ENCODE measurements at places on chromosomes 4 and X.

- DNase-seq, result no peak
Observed at GRCh38 chr4:73099143-73099542, 29.6 kb upstream of the COX18 start.

DNA sequence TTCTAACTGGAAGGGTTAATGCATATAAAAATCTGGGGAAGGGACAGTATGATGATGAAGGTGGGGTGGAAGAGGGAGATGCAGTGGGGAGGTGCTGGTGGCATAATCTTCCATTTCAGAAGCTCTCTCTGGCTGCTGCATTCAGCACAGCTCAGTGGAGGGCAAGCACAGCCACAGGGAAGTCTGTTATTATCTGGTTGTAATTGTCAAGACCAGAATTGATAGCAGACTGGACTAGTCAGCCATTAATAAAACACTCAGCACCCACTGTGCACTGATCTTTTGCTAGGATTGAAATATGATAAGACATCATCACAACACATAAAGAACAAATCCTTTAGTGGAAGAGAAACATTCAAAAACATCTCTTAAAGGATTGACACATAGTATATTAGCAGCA is 414.2 kb upstream of the LCORL start:
- DNase-seq, result no peak

DNA sequence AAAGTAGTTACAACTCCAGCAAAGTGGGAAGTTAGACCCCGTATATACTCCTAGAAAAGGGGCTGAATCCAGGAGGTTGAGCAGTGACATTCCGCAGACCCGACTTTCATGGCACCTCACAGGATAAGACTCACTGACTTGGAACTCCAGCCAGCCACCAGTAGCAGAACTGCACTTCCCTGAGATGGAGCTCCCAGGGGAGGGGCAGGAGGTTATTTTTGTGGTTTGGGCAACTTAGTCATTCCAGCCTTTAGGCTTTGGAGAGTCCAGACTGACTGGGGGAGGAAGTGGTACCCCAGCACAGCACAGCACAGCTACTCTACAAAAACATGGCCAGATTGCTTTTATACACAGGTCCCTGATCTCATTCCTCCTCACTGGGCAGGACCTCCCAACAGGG is 319.1 kb downstream of the PCDH19 start:
- DNase-seq, result no peak

DNA sequence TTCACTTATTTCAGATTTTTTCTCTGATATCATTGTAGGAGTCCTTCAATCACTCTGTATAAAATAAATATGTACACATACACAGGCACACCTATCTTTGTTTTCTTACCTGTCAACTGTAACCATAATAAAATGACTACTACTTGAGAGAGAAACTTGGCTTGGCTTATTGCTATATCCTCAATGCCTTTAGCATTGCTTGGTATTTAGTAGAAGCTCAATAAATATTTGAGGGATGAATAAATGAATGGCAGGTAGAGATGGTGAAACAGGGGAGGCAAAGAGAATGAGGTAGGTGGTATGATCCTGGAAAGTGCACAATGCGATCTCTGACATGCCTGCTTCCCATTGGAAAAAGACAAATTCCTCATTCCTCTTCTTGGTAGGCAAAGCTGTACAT is 21.8 kb upstream of the CXCL6 start:
- DNase-seq, result no peak

DNA sequence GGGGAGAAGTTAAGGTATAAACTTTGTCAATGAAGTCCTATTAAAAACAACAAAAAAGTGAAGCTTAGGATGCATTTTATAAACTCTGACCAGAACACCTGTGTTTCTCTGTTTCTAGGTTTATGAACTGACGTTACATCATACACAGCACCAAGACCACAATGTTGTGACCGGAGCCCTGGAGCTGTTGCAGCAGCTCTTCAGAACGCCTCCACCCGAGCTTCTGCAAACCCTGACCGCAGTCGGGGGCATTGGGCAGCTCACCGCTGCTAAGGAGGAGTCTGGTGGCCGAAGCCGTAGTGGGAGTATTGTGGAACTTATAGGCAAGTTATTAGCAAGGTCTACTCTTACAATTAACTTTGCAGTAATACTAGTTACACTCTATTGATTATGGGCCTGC is 46.6 kb downstream of the HTT start:
- DNase-seq, result no peak

- no peak for DNase-seq
Observed at GRCh38 chr4:11505221-11505971, 76.7 kb upstream of the HS3ST1 start.

- no peak for DNase-seq
Observed at GRCh38 chrX:12327836-12328235, 189.6 kb downstream of the FRMPD4 start.

- no peak for DNase-seq
Observed at GRCh38 chr4:150971901-150972300, 43.2 kb downstream of the LRBA start.

DNA sequence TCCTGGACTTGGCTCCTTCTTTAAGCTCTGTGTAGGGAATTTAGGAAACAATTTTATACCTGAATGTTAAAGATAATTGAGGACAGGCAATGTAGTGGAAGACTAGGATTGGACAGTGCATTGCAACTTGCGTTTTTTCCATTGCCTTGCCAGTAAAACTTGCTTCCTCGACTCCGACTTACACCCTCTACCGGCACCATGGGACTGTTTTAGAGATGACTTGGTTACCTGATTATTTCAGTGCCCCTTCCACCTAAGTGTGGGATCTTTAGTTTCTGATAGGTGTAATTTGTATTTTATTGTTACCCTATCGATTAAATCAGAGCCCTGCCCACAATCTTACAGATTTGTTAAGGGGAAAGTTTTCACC is 1.2 kb downstream of the PRPS1 start:
- no peak for DNase-seq

DNA sequence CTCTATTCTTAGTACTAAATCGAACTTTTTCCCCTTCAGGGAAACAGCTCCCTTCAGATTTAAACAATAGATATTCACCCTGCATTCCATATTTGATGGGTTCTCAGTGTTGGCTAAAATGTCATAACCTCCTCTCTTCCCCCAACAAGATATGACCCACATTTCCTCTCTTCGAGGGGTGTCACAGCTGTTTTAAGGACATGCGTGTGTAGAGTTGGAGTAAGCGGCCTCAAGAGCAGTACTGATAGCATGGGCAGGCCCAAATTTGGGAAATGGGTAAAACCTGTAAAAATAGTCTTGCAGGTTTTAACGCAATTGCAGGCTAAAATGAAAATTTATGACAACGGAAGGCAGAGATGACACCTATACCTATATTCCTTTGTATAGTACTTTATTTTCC is 28.7 kb downstream of the SAT1 start:
- no peak for DNase-seq

- no peak for DNase-seq
Observed at GRCh38 chr4:69092190-69092589, 4.1 kb upstream of the UGT2B7 start.

DNA sequence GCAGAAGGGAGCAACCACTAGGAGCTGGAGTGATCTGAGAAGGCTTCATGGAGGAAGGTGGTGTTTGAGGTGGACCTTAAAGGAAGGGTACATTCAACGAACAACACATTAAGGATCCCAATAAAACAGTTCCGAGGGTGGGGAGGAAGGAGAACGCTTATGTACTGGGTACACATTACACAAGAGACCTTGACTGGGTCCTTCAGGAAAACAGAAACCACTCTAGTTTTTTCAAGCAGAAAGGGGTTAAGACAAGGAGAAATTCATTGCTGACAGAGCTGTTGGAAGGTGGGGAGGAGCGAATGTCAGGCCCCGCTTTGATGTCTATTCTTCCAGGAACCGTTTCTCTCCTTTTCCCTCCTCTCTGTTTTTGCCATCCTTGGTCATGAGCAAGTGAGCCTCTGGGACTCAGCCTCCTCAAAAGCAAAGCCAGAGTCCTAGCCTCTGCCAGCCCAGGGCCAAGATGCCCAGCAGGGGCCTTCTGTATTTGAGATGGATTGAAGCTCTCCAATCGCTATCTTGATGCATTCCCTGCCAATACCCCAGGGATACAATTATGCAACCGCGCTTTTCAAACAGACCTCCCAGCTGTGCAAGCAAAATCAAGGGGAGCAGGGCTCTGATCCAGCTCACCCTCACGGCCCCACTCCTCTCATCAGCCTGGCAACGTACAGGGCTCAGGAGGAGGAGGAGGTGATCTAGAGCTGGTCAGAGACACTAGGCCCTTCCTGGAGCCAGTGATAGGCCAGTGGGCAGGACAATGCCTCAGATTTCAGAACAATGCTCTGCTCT is 48.4 kb downstream of the ZBTB49 start:
- no peak for DNase-seq

DNA sequence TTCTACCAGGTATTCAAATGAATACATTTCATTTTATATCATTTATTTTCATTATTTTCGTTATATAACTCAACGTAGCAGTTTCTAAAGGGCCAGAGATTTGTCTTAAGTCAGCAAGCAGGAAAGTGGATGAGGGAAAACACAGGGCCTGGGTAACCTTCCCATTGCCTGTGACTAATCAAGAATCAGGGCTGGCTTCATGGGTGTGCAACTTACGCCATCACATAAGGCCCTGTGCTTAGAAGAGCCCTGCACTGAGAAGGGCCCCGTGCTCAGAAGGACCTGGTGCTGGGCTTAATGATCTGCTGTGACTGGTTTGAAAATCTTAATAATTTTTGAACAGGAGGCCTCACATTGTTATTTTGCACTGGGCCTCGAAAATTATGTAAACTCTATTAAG is 65.4 kb upstream of the FAM9C start:
- no peak for DNase-seq

GRCh38 chr4:7132249-7132648 is 60.1 kb upstream of the SORCS2 start:
- DNase-seq, result no peak

DNA sequence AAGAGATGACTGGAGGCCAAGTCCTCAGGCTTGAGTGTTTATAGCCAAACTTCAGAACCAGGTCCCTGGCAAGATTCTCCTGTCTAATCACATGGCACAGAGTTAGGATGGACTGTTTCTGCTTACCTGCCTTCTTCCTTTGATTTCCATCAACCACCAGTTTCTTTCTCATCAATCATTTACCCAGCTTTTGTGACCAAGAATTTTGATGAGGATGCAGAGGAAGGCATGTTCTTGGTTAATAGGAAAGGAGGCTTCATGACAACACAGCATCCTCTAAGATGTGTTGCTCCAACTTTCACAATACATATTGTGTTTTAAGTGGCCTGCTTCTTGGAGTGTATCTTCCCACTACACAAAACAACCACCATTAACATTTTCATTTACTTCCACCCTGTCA is 65.3 kb downstream of the NFKB1 start:
- DNase-seq, result no peak

DNA sequence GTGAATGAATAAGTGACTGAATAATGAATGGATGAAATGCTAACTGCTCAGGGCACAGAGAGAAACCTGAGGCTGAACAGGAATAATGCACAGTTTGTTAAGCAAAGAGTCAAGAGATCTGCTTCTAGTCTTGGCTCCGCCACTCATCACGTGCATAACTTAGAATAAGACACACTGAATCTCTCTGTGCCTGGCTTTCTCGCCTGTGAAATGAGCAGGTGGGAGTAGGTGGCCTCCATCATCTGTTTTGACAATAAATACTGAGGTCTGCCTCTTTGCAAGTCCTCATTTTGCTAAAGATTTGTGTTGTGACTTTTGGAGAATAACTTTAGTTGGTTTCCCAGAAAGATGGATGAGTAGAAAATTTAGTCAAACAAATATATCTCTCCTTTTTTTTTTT is 318.0 kb downstream of the FBXW7 start:
- no peak for DNase-seq

- no peak for DNase-seq
Observed at GRCh38 chr4:89720981-89721380, 116.0 kb downstream of the SNCA start.

GRCh38 chr4:6198768-6199421 is 1.5 kb downstream of the JAKMIP1 start:
- no peak for DNase-seq

GRCh38 chr4:2871466-2871865 is 27.8 kb downstream of the ADD1 start:
- no peak for DNase-seq

DNA sequence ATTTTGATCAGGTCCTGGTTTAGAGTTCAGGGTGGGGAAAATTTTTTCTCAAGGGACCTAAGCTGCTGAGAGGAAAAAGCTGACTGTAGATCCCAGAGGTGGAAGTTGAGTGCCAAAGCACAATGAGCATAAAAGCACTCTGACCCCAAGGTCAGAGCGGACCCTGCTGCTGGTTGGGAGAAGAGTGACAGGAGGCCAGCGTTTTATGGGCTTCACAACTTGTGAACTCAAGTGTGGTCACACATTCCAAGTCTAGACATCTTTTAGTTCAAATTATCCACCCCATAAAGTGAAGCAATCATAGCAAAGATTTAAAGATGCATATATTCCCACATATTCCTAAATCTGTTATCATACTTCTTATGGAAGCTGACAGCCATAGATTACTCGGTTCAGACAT is 220.3 kb downstream of the CHIC2 start:
- DNase-seq, result no peak

DNA sequence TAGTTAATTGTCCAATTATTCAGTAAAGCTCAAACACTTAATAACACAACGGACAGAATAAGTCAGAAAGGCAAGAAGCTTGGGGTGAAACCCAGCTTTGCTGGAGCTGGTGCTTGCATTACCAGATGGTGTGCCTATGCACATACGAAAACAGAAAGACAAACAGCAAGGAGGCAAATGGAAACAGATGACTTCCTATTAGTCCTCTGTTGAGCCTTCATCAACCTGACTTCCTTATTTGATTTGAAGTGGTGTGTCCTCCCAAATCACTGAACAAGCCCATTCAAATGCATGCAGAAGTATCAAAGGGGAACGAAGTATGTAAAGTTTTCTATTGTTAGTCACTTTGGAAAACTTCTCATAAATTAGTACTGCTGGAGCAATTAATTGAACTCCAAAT is 166.2 kb downstream of the ATP10D start:
- no peak for DNase-seq

GRCh38 chr4:100889401-100889800 is 371.6 kb upstream of the EMCN start:
- DNase-seq, result no peak

- DNase-seq, result no peak
Observed at GRCh38 chrX:16465081-16465876, 184.7 kb upstream of the S100G start.

- no peak for DNase-seq
Observed at GRCh38 chrX:149829751-149830191, 48.0 kb downstream of the MAGEA9 start.

- no peak for DNase-seq
Observed at GRCh38 chr4:132275583-132276121, 873.4 kb upstream of the PCDH10 start.

Measured in stimulated activated CD8-positive, alpha-beta memory T cell treated with anti-CD3 and anti-CD28 coated beads, Interleukin-15, amount 100 ng/mL, for 1 hour (primary cell).